Caudate nucleus (tissue), 63 donors: ENCODE measurements at places on chromosomes 13 and 19.

DNA sequence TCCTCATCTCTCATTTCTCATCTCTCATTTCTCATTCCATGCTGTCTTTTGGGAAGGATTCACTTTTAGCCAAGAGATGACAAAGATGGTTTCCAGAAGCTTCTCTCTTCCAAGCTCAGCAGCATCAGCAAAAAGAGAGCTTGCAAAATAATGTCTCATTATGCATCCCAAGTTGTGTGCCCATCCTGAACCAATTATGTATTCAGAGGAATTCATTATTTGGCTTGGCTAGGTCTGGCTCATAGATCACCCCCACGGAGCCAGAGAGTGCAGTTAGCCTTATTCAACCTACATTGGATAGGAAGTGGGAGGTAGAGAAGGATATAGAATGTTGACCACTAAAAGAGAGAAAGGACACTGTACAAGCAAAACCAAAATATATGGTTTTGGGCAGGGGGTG is 5.4 kb upstream of the OLFM2 start:
- DNase-seq: no peak

DNA sequence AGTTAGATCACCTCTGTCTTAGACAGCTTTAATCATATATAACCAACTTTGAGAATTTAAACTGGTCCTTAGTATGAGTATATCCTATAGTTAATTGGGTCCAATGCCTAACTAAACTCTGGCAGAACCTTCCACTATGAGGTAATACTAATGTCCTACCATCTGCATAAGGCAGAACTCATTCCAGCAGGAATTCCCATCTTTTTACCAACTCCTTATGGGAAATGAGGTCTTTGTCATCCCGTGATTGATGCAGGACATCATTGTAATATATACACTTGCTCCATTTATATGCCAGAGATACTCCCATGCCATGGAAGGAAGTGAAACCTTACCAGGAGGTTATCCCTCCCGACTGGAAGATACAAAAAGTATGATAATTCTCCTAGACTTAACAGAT is 2.8 kb downstream of the KCTD4 start:
- no peak for DNase-seq

DNA sequence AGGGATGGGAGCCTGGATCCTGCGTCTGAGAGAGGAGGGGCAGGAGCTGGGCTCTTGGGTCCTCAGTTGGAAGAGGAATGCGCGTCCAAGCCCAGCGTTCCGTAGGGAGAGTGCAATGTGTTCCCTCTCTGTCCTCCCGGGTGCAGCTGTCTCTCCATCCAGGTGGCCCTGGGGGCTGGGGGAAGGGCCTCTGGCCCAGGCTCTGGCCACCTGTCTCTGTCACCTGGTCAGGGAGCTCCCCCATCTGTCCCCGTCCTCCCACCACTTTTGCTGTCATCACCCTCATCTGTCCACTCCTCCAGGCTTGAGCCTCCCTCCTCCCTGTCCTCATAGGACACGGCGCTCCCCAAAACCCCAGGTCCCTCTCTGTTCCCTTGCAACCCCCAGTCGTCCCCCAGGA is 3.7 kb upstream of the SBK2 start:
- no peak for DNase-seq

GRCh38 chr19:40005691-40006272 is 8.9 kb downstream of the ZNF546 start:
- no peak for DNase-seq

- DNase-seq: no peak
Observed at GRCh38 chr13:33578786-33579185, 239.2 kb upstream of the RFC3 start.

GRCh38 chr13:90416519-90416918 is 931.0 kb upstream of the MIR17HG start:
- DNase-seq: no peak

DNA sequence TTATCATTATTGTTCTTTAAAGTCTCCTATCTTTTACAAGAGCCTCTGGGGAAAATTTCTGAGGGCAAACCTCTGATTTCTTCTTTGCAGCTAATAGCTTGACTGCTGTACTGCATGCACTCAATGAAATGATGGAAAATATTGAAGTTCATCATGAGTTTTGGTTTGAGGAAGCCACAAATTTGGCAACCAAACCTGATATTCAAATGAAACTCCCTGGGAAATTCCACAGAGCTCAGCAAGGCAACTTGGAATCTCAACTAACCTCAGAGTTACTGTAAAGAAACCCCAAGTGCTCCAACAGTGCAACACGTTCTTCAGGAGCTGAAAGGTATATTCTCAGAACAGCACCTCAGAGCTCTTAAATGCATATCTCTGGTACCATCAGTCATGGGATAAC is 14.2 kb upstream of the RNF6 start:
- DNase-seq: no peak

GRCh38 chr19:42154471-42155323 is 22.5 kb upstream of the POU2F2 start:
- DNase-seq: no peak

DNA sequence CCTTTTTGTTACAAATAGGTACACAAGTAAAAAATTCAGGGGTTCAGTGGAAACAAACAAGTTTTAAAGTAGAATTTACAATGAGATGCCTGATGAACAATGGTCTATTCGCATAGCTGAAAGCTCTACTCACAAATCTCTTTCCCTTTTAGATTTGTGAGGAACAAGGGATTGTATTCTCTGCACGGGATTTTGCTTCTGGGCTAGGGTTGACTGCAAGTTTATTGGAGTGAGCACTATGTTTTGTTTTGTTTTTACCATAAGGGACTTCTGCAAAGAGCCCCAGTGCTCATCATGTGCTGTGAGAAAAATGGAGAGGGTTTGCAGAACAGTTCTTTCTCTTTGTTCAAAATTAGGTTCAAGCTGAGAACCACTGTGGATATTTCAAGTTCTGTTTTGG is 160.5 kb downstream of the DLEU7 start:
- no peak for DNase-seq

DNA sequence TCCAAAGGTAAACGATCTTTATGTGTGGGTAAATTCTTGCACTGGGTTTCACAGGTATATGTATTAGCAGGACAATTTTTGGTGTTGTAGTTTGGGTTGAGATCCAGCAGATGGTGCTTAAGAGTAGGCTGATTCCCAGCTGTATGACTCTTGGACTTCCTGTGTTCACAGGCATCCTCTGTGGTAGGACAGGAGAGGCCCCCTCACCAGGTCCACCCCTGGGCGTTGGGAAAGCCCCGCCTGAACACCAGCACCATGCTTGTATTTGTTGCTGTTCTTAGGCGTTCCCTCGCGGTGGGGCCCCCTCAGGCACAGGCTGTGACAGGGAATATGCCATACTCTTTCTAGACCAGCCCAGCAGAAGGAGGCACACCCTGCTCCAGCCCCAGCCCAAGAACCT is 49.5 kb upstream of the PCDH17 start:
- no peak for DNase-seq
